ENCODE measurements at places on chromosomes 1 and 21. TPM values are rescaled to one million over a fixed set of nuclear protein-coding genes. Genes with fewer than 3 reads are reported as not detected.

Gene ADAMTS5
- not detected for total RNA-seq

Gene PDPN
- 18.9 TPM for total RNA-seq

Gene METTL18
- total RNA-seq: 7.4 TPM

Gene TRPM2
- not detected for total RNA-seq

Gene NRAS
- total RNA-seq: 39.3 TPM

Gene GUCA2A
- total RNA-seq: not detected

Gene GPR37L1
- total RNA-seq: 0.07 TPM

Gene SELL
- not detected for total RNA-seq

Gene POLR3C
- total RNA-seq: 26.1 TPM

Gene RO60
- 81.6 TPM for total RNA-seq

Gene TRIM17
- total RNA-seq: 4.0 TPM

Gene CYYR1
- 3.2 TPM for total RNA-seq

Gene FCER1A
- total RNA-seq: not detected

Gene CDKN2C
- 6.4 TPM for total RNA-seq

Gene SYT2
- not detected for total RNA-seq

Gene MEX3A
- 3.3 TPM for total RNA-seq

Gene LCE2A
- not detected for total RNA-seq

Gene DNAJC6
- total RNA-seq: 1.3 TPM
